ENCODE measurements at places on chromosomes 3 and 15.
A peak's percentile ranks its signal among the peaks of the same experiment; 100 is the strongest.

GRCh38 chr3:118960876-118961450, 73.7 kb downstream of the IGSF11 start:
- no peak overlapping the region for H3K27ac ChIP-seq
- no peak for DNase-seq
- H3K4me3 ChIP-seq = no peak overlapping the region
- no peaks in the 10 kb centered on the region for H3K27me3 ChIP-seq
- H3K36me3 ChIP-seq = no peaks in the 10 kb centered on the region
- H3K4me1 ChIP-seq = no peaks in the 10 kb centered on the region

DNA sequence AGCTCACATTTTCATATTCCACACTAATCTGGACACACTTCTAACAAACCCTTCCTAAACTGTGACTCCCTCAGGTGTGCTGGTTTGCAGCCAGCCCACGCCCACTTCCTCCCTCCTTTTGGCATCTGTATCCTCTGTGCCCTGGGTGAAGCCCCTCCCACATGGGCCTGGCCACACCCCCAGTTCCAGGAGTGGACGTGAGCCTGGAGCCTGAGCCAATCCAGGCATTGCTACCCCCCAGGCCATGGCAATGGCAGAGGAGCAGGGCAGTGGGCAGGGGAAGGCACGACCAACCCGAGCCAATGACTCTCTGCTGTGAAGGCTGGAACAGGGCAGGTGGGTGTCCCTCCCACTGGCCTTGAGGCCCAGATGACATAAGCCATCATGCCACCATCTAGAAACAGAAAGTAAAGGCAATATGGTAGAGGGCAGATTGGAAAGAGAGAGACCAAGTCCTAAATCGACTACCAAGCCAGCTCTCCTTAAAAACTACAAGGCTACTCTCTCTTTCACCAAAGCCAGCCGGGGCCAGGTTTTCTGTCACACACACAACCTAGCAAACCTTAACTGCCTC, 18.6 kb downstream of the FAM174B start:
- H3K27ac ChIP-seq = no peak overlapping the region
- H3K27me3 ChIP-seq = no peaks in the 10 kb centered on the region
- H3K36me3 ChIP-seq = no peaks in the 10 kb centered on the region
- peaks cover 8% of the 10 kb centered on the region for H3K4me1 ChIP-seq
- H3K4me3 ChIP-seq = no peak overlapping the region

- no peak overlapping the region for H3K4me3 ChIP-seq
- DNase-seq = no peak
Observed at GRCh38 chr15:43219929-43220928, 589 bp downstream of the EPB42 start.

GRCh38 chr3:43288850-43289249, 2.5 kb downstream of the SNRK start:
- H3K4me3 ChIP-seq = peak overlapping the region; percentile 40
- no peaks in the 10 kb centered on the region for H3K27me3 ChIP-seq
- H3K36me3 ChIP-seq = peaks cover 8% of the 10 kb centered on the region
- no peak for DNase-seq

GRCh38 chr3:186965141-186965879, 35.0 kb downstream of the ST6GAL1 start:
- no peak overlapping the region for H3K4me3 ChIP-seq
- H3K27ac ChIP-seq = no peak overlapping the region
- H3K27me3 ChIP-seq = no peaks in the 10 kb centered on the region
- peaks cover 2% of the 10 kb centered on the region for H3K4me1 ChIP-seq

DNA sequence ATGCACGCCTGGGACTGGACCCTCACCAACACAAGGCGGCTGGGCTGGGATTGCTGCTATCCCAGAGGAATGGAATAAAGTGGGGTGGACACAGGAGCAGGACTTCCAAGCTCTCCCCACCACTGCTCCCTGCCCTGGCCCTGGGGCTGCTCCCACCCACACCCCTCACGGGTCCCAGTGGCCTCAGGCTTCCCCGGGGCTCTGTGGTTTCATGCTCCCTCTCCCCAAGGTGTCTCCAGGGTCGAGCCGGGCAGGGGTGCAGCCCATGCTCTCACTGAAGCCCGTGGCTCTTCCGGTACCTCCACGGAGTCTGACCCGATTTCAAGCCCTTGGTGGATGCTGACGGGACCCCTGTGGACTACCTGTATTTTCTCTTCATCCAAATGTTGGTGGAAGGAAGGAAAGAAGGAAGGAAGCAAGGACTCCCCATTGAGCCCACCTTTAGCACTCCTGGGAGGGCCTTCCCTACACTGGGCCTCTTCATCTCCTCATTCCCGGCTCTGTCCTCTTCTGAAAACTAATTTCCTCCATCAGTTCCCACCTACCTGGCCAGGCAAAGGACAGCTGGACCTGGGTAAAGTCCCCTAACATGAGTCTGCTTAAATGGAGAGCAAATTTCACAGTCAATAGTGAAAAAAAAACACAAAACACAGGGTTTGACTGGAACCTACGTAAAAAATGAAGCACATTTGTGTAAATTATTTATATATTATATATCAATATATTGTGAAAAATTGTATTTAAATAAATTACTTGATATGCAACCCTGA, 44.0 kb upstream of the PCSK6 start:
- H3K4me1 ChIP-seq = no peaks in the 10 kb centered on the region
- H3K36me3 ChIP-seq = no peaks in the 10 kb centered on the region
- no peak overlapping the region for H3K27ac ChIP-seq

- no peak for DNase-seq
- no peaks in the 10 kb centered on the region for H3K27me3 ChIP-seq
- no peak overlapping the region for H3K4me3 ChIP-seq
- no peak overlapping the region for H3K27ac ChIP-seq
Observed at GRCh38 chr3:195253923-195254432, 17.0 kb downstream of the XXYLT1 start.

DNA sequence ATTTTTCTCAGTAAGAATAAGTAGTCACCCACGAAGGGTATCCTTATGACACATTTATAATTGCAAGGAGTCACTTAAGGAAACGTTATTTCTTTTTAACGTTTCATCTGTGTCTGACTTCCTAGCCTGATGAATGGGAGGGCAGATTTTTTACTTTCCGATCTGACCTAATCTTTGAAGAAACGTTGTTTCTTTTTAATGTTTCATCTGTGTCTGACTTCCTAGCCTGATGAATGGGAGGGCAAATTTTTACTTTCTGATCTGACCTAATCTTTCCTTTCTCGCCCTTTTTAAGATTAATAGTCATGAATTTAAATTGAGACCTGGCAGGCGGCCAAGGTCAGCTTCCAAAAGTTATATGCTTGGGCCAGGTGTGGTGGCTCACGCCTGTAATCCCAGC, 3.0 kb upstream of the KLHL6 start:
- H3K27ac ChIP-seq = no peak overlapping the region
- H3K4me3 ChIP-seq = no peak overlapping the region
- no peak for DNase-seq
- no peaks in the 10 kb centered on the region for H3K36me3 ChIP-seq
- H3K27me3 ChIP-seq = no peaks in the 10 kb centered on the region

DNA sequence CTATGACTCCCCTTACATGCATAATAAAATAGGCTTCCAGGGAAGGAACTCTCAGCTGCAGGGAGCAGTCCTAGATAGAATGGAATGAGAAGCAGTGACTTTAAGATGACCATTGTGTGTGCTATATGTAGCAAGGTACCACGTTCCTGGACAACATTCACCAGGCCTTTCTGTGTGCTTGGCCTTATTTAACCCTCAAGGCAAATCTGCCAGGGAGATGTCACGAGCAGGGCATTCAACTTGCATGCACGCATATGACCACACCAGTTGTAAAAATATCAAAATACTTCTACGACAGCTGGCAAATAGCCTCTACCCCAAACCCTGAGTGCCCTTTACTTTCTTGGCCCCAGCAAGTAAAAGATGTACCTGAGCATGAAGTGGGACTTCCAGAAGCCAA, 197.3 kb upstream of the ST8SIA2 start:
- no peak overlapping the region for H3K4me3 ChIP-seq
- no peaks in the 10 kb centered on the region for H3K27me3 ChIP-seq
- no peak overlapping the region for H3K27ac ChIP-seq

- peaks cover 10% of the 10 kb centered on the region for H3K4me1 ChIP-seq
- no peaks in the 10 kb centered on the region for H3K36me3 ChIP-seq
- no peaks in the 10 kb centered on the region for H3K27me3 ChIP-seq
- DNase-seq = no peak
- H3K27ac ChIP-seq = no peak overlapping the region
Observed at GRCh38 chr3:126855374-126855773, 127.5 kb upstream of the PLXNA1 start.

DNA sequence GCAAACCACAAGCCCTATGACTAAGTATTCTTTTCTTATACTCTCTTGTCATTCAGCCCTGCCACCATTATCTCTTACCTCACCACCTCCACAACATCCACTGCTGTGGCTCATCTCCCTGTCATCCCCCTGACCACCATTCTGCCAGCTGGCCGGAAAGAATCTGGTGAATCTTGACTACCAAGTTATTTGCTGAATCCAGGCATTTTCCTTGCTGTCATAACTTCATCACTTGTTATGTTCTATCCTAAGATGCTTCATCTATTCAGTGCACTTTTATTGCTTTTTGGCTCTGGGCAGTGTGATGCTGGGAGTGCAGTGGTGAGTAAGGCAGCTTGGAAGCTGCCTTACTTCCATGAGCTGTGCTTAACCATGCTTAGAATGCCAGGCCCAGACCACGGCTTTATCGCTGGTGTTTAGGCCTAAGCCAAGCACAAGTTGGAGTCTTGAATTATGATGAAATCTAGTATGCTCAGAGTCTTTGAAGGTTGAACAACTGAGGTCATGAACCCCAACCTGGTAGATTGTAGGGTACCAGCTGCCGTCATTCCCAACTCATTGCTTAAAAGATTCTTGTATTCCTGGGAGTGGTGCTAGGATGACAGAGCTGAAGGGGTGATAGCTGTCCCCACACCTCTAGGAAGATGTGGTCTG, 27.0 kb upstream of the APH1B start:
- no peaks in the 10 kb centered on the region for H3K27me3 ChIP-seq
- no peak overlapping the region for H3K4me3 ChIP-seq
- peak overlapping the region; percentile 49 for H3K27ac ChIP-seq
- peaks cover 17% of the 10 kb centered on the region for H3K4me1 ChIP-seq

GRCh38 chr15:98684436-98684835, 36.1 kb downstream of the IGF1R start:
- no peak overlapping the region for H3K4me3 ChIP-seq
- H3K36me3 ChIP-seq = no peaks in the 10 kb centered on the region
- peak; percentile 78 for DNase-seq
- peak overlapping the region; percentile 27 for H3K27ac ChIP-seq
- H3K4me1 ChIP-seq = peaks cover 31% of the 10 kb centered on the region

GRCh38 chr15:63373330-63373729, 8.3 kb downstream of the CA12 start:
- peaks cover 36% of the 10 kb centered on the region for H3K4me1 ChIP-seq
- no peak for DNase-seq
- no peak overlapping the region for H3K27ac ChIP-seq

- no peak overlapping the region for H3K27ac ChIP-seq
- H3K27me3 ChIP-seq = no peaks in the 10 kb centered on the region
- no peaks in the 10 kb centered on the region for H3K36me3 ChIP-seq
- DNase-seq = no peak
- H3K4me3 ChIP-seq = no peak overlapping the region
- H3K4me1 ChIP-seq = no peaks in the 10 kb centered on the region
Observed at GRCh38 chr3:54014067-54014466, 108.3 kb upstream of the CACNA2D3 start.
